Anterior cingulate cortex (tissue), 58 donors: ENCODE measurements at places on chromosomes 16 and 17.
A peak's percentile ranks its signal among the peaks of the same experiment; 100 is the strongest.

DNA sequence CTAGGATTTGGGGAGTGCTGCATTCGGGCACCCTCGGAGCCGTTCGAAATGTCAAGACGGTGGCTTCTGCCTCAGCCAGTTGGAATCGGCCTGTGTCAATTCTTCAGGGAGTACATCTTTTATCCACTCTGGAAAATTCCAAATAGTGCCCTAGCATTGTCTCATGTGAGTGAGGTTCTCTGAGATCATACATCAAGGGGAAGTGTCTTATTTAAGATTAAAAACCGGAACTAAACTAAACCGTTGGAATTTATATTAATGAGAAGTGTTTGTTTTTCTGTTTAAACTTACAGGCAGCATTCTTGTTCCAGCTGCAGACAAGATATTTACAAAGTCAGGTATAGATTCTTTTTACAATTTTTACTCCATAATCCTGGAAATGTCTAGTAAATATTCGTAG lies 56.8 kb downstream of the SLC47A1 start:
- no peak for DNase-seq

DNA sequence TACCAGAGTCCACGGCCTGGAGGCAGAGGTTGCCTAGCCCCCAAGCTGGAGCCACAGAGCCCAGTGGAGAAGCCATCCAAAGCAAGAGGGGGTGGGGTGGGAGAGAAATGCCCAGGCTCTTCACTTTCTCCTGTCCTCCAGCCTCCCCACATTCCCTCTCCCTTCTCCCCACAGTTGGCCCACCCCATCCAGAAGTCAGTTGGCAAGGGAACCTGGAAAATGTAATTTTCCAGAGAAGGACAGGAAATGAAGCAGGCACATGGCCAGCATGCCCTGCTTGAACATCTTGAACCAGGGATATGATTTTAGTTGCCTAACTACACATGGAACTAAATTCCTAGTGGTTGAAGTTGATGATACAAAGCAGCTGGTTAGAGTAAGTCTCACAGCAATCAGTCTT lies 73.3 kb upstream of the IRX6 start:
- DNase-seq, result no peak

GRCh38 chr17:40031706-40032105 lies 16.5 kb downstream of the CSF3 start:
- no peak for DNase-seq

- no peak for DNase-seq
Observed at GRCh38 chr17:33667052-33667509, 374.0 kb upstream of the ASIC2 start.

- DNase-seq, result no peak
Observed at GRCh38 chr17:81697261-81698044, 5.7 kb upstream of the MRPL12 start.

DNA sequence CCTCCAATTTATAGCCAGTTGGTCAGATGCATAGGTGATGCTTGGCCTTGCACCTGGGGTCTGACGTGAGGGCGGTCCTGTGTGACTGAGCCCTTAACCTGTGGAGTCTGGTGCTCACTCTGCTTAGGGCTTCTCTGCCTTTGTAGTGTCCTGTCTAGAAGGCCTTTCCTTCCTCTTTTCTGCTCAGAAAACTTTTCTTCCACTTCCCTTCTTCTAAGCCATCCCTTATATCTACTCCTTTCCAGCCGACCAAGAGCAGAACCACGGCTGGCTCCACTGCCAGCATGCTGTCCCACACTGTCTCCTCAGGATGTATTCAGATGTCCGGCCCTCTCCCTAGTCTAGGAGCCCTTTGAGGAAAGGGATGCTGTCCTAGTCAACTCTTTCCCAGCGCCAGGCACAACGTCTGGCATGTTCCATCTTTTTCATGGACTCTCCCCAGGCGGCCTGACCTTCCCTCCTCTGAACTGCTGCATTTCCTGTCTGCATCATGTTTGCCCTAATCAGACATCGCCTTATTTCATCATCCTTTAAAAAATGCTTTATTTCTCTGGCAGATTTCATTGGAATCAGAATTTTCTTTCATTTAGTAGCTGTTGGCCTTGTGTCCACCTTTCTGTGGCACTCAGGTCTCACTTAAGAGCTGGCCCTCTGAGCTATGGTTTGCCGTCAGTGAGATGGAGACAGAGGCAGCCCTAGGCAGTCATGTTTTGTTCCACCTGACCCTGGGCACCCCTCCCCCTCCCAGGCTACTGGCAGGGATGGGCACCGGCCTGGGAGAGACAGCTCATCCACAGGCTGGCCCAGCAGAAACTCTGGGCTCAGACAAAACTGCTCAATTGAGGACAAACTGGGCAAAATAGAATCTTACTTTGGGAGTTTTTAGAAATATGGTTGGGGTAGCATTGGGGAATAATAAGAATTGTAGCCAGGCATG lies 15.5 kb upstream of the BRCA1 start:
- no peak for DNase-seq

- DNase-seq, result peak; percentile 41
Observed at GRCh38 chr16:48365601-48366164, 19.5 kb downstream of the SIAH1 start.

- DNase-seq, result no peak
Observed at GRCh38 chr17:81261582-81262336, 22.6 kb downstream of the NDUFAF8 start.
